ENCODE measurements at places on chromosomes 4 and X. TPM values are rescaled to one million over a fixed set of nuclear protein-coding genes. Genes with fewer than 3 reads are reported as not detected.

DNA sequence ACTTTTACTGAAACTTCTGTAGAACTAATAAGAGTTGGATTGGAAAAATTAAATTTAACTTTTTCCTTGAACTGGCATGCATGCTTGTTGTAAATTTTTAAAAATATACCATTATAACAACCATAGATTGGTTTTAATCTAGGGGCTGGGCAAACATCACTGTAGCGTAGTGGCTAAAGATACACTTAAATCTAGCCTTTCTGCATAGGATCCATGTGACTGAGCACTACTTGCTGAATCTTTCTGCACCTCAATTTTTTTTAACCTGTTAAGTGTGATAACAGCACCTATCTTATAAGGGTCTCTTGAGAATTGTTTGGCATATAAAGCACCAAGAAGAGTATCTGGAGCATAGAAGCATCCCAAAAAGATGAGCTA, 4.1 kb downstream of the ANXA10 start:
- no peak for DNase-seq
- H3K27me3 ChIP-seq: no peaks in the 10 kb centered on the region
- no peaks in the 10 kb centered on the region for H3K4me1 ChIP-seq
- no peak overlapping the region for H3K4me3 ChIP-seq

The USP26 gene
- not detected for total RNA-seq

DNA sequence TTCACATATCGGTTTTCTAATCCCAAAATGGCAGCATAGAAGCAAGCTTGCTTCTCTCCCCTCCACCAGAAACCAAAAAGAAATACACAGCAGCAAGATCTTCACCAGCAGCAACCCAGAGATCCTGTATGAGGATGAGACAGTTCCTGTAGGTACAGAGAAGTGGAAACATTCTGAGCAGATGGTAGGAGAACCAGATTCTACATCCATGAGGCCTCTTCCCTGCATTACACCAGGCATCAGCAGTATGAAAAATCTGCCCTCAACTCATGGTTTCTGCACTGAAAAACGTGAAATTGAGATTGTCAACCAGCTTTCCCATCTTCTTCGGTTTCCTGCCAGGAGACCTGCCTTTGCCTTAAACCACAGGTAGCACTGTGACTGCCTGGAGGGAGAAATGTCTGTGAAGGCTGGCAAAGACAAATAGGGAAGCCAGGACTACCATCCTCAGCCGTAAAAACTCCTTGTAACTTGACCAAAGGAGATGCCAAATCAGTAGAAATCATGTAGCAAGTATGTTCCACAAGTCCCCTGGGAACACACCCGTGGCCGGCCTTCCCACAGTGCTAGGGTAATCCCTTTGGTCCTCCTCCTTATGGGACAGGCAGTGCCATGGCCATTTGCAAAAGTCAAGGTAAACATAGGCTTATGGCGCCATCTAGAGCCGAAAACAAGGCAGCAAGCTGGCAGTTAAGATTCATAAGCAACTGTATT, 24.0 kb upstream of the MTHFD2L start:
- H3K4me1 ChIP-seq: no peaks in the 10 kb centered on the region
- no peaks in the 10 kb centered on the region for H3K27me3 ChIP-seq
- no peaks in the 10 kb centered on the region for H3K36me3 ChIP-seq
- H3K4me3 ChIP-seq: no peak overlapping the region
- peak; percentile 61 for DNase-seq

DNA sequence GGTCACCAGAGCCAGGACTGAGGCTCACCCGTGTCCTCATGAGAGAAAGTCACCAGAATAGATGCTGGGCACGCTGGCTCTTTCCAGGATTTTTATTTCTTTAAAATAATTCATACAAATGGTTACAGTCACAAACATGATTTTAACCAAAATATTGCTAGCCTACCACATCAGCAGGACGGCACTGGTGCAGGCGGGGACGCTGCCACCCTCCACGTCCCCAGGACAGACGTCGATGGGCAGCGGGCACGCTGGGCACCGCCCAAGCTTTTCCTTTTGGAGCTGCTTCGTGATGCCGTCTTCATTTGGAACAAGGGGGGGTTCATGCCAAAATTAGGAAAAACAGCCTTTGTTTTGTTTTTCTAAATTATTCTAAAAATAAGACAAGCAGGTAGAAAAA, 37.6 kb downstream of the CTBP1 start:
- H3K27me3 ChIP-seq: no peaks in the 10 kb centered on the region
- no peaks in the 10 kb centered on the region for H3K36me3 ChIP-seq
- H3K27ac ChIP-seq: no peak overlapping the region
- peaks cover 21% of the 10 kb centered on the region for H3K4me1 ChIP-seq
- no peak overlapping the region for H3K4me3 ChIP-seq

The SCRG1 gene
- not detected for total RNA-seq

The ALAS2 gene
- total RNA-seq: not detected

The SYTL5 gene
- 0.08 TPM for total RNA-seq

GRCh38 chr4:108685036-108685686, 34.8 kb downstream of the OSTC start:
- no peak for DNase-seq
- no peak overlapping the region for H3K4me3 ChIP-seq
- H3K36me3 ChIP-seq: no peaks in the 10 kb centered on the region
- no peak overlapping the region for H3K27ac ChIP-seq
- no peaks in the 10 kb centered on the region for H3K4me1 ChIP-seq

The CXCL1 gene
- total RNA-seq: 12.8 TPM

DNA sequence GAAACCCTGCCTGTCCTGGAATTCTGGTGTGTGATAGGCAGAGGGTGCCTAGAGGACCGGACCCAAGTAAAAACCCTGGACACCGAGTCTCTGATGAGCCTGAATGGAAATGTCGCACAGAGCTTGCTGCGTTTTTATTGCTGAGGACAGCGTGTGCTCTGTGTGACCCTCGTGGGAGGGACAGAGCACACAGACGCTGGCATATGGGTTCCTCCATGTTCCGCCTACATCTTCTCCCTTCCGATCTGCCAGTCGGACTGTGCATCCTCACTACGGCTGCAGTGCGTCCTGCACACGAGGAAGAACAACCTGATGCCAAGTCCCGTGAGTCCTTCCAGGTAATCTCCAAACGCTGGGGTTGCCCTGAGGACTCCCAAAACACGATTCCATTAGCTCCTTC, 68.3 kb downstream of the AFAP1 start:
- H3K4me3 ChIP-seq: peak overlapping the region; percentile 1
- H3K36me3 ChIP-seq: peaks cover 15% of the 10 kb centered on the region
- no peaks in the 10 kb centered on the region for H3K27me3 ChIP-seq
- peaks cover 79% of the 10 kb centered on the region for H3K4me1 ChIP-seq
- peak overlapping the region; percentile 77 for H3K27ac ChIP-seq
- DNase-seq: no peak

DNA sequence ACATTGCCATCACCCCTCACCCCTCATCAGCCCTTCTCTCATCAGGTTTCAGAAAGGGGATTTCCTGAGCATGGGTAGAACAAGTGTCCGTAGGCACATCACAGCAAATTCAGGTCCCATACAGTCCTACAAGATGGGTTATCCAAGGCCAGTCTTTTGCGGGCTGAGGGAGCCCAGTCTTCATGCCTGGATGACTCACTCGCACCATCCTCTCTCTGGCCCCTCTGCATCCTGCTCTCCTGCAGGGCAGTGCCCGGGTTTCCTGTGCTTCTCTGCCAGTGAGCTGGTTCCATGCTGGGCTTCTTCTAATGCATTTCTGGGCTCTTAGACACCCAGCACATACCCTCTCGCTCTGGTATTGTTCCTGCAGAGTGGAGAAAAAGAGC, 7.3 kb upstream of the INTS6L start:
- no peak overlapping the region for H3K27ac ChIP-seq
- H3K36me3 ChIP-seq: no peaks in the 10 kb centered on the region
- no peak for DNase-seq
- peaks cover 2% of the 10 kb centered on the region for H3K27me3 ChIP-seq
- H3K4me1 ChIP-seq: no peaks in the 10 kb centered on the region

The AMOT gene
- total RNA-seq: 4.0 TPM

- no peak overlapping the region for H3K27ac ChIP-seq
- H3K4me1 ChIP-seq: no peaks in the 10 kb centered on the region
- H3K36me3 ChIP-seq: no peaks in the 10 kb centered on the region
- no peak overlapping the region for H3K4me3 ChIP-seq
- no peak for DNase-seq
Measured at GRCh38 chrX:48883729-48884128, 13.8 kb downstream of the TIMM17B start.

GRCh38 chr4:140642674-140643437, 74.1 kb upstream of the UCP1 start:
- no peak for DNase-seq
- H3K4me1 ChIP-seq: no peaks in the 10 kb centered on the region
- no peak overlapping the region for H3K27ac ChIP-seq
- H3K36me3 ChIP-seq: no peaks in the 10 kb centered on the region

DNA sequence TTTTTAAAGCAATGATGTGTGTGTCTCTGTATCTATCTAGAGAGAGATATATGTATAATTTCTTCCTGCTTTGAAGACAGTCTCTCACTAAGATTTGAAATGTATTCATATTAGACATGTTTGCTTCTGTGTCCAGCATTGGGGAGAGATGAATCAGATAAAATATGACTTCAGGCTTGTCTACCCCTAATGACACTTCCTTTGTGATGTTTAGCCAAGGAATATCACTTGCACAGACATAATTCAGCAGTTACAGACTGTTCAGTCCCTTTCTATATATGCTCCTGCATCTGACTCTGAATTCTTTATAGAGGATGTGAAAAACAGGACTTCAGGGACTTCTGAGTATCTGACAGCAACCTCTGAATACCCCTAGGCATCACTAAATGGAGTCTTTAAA, 158.4 kb downstream of the DCLK2 start:
- H3K27me3 ChIP-seq: no peaks in the 10 kb centered on the region
- peaks cover 36% of the 10 kb centered on the region for H3K4me1 ChIP-seq

The CENPVL1 gene
- not detected for total RNA-seq

The MXRA5 gene
- total RNA-seq: 14.2 TPM

DNA sequence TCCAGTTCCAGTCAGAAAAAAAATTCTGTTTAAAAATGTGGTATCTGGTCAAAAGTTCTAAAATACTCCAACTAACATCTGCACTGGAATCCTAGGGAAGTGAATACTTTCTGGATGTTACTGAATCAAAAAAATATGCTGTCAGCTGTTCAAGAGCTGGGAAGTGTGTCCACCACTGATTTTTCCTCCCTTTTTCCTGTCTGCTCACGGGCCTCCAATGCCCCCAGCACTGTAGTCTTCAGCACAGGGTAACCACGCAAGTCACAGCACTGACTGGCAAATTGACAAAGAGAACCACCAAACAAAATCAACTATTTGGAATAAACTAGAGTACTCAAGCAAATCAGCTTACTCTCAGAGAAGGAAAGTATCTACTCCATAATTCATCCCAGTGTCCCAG, 9.9 kb downstream of the VEGFC start:
- no peak for DNase-seq
- peak overlapping the region; percentile 75 for H3K27ac ChIP-seq
- H3K4me1 ChIP-seq: peaks cover 59% of the 10 kb centered on the region
- no peaks in the 10 kb centered on the region for H3K27me3 ChIP-seq

The CYBB gene
- total RNA-seq: 0.23 TPM

- H3K27ac ChIP-seq: no peak overlapping the region
- peaks cover 13% of the 10 kb centered on the region for H3K4me1 ChIP-seq
- DNase-seq: no peak
- H3K4me3 ChIP-seq: no peak overlapping the region
- no peaks in the 10 kb centered on the region for H3K27me3 ChIP-seq
- peaks cover 14% of the 10 kb centered on the region for H3K36me3 ChIP-seq
Measured at GRCh38 chr4:52716364-52717151, 34.7 kb downstream of the ERVMER34-1 start.

DNA sequence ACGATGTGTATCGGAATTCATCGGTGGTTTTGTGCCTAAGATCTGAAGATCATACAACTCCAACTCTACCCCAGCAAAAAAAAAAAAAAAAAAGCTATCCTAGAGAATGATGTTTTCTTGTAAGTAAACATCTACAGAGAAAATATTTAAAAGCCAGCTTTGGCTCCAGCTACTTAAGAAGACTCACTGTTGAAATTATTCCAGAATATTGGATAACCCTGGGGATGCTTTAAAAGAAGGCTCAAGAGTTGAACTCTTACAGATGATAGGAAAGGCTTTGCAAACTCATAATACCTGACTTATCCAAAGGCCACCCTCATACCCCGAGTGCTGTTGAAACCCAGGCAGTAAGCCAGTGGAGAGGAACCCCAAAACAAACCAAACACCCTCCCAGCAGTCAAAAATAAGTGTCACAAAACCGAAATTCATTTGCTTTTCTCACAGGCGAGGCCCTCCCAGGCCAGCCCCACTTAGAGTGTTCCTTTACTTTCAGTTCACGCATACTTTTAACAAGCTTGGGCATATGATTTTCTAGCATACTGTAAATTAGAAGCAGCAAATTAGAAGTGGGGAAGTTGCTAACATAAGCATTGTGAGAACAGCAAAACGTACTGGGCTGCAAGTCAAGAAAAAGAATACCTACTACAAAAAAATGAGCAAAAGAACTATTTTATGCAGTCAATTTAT, 2.7 kb upstream of the AMELX start:
- H3K27me3 ChIP-seq: no peaks in the 10 kb centered on the region
- DNase-seq: no peak
- no peak overlapping the region for H3K4me3 ChIP-seq
- H3K27ac ChIP-seq: no peak overlapping the region
- H3K36me3 ChIP-seq: no peaks in the 10 kb centered on the region
- no peaks in the 10 kb centered on the region for H3K4me1 ChIP-seq

Data from Panc1 (cell line).